Cortex of kidney (tissue), 1 donor: ENCODE measurements at places on chromosomes 2 and 18.

DNA sequence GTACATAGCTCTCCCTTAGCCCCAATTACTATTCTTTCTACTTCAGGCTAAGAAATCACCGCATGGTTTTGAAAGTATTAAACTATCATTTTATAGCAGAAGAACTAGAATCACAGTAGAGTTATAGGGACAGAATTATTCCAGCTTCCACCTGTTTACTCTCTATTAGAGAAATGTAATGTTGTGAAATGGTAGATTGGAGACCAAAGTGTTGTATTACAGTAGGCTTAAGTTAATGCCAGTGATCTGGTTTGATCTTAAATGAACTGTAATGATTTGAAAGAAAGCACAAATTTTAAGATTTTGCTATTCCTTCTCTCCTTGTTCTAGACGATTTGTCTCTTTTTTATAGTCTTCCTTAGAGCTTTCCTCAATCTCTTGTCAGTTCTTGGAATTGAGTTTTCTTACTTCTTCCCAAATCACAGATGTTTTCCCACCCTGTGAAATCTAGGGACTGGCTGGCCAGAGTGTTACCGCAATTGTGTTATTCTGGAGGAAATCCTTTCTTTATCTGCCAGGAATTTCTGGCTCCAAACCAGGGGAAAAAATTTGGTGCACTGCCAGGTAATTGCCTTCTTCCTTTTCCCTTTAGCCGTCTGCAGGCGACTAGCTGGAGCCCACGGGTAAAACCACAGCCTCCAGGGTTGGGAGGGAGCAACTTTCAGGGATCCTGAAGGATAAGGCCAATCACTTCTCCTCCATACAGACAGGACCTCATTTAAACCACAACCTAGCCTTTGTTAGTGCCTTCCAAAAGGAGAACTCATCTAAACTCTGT, 51.7 kb downstream of the NOP58 start:
- no peak for DNase-seq

GRCh38 chr2:181526014-181526413, 68.8 kb downstream of the ITGA4 start:
- no peak for DNase-seq

GRCh38 chr2:2931318-2932075, 446.1 kb downstream of the EIPR1 start:
- no peak for DNase-seq

- DNase-seq = no peak
These were observed 1.7 kb downstream of the D2HGDH start for GRCh38 chr2:241736111-241736510.

DNA sequence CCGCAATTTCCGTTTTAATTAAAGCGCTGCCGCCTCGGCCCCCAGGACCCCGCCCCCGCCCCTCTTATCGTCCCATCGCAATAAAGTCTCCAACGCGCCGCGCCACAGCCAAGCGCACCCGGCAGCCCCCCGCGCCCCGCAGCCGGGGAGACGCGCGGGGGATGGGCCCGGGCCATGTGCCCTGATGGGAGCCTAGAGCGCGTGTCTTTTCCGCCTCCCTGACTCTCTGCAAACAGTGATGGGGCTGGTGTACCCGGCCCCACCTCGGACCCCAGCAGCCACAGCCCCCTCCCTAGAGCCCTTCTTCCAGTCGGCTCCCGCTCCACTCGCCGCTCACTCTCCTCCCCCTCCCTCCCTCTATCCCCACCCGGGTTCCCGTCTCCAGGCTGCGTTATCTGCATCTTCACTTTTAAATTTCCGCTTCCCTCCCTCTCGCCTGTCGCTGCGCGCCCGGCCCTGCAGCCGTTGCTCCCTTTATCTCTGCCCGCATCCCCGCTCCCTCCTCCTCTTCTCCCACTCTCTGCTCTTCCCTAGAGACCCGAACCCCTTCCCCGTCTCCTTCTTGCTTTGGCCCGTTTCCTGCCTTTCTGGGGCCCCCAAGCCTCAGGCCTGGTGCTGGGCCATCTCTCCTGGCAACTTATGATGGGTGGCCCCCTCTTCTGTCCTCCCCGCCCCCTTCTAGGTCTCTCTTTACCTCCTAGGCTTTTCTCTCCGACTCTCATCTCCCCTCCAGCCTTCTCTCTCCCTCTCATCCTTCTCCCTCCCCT, 524 bp upstream of the FEV start:
- no peak for DNase-seq

GRCh38 chr18:43620936-43621335, 343.6 kb upstream of the SYT4 start:
- DNase-seq = no peak

DNA sequence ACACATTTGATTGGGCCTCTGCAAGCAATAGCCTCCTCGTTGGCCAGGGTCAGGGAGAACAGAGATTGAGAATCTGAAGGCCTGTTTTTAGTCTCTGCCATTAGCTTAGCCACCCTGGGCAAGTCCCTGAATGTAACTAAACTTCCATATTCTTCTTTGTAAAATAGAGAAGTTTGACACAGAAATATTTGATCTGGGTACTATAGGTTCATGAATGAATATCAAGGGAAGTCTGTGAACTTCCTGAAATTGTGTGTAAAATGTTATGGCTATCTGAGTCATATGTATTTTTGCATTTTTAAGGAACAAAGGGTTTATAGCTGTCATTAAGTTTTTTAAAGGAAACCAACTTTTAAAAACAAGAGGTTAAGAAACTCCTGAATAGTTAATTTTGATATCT, 23.2 kb downstream of the RND3 start:
- DNase-seq = no peak

DNA sequence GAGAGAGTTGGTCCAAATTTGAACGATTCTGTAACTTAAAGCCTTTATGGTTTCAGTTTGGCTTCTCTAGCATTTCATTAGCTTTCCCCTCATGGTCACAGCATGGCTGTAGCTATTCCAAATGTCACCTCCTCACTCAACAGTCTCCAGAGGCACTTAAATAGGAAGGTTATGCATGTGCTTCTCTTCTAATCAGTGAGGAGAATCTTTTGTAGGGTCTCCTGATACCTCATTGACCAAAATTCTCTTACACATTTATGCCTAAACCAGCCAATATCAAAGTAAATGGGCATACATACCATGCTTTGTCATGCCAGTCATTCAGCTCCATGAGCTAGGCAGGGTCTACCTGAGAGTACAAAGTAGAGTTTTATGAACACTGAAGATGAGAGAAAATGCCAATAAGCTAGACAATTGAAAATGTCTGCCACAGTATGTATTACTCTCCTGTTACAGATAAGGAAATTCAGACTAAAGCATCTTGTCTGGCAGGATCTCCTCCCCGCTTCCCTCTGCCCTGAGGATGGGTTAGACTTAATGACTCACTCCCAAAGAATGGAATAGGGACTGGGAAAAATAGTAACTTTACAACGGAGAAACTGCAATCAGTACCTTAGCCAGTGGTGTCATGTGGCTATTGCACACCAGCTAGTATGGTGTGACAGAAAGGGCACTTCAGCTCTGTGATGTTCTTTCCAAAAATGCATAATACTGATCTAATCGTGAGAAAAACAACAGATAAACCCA, 15.4 kb downstream of the DSG2 start:
- DNase-seq = no peak

GRCh38 chr2:172093416-172094293, 8.3 kb downstream of the DLX1 start:
- no peak for DNase-seq

DNA sequence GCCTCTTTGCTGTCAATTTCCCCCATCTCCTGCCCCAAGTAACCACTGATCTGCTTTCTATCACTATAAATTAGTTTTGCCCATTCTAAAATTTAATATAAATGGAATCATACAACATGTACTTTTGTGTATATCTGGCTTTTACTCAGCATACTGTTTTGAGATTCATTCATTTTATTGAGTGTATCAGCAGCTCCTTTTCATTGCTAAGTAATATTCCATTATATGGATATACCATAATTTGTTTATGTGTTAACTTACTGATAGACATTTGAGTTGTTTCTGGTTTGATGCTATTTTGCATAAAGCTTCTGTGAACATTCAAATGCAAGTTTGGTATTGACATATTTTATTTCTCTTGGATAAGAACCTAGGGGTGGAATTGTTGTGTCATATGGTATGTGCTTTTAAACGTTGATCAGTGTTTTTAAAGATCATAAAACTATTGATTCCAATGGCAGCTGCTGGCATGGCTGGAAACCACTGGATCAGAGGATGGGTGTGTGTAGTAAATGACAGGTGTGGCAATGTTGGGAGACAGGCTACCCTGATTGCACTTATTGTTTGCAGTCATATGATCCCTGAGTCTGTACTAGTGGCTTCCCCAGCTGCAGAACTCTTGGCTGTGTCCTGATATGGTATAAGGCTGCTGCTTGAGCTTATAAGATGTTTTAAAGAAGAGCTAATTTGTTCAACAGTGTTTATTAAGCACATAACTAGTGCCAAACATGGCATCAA, 75.3 kb downstream of the CYP1B1 start:
- no peak for DNase-seq

- no peak for DNase-seq
These were observed 1.3 kb downstream of the LRRTM4 start for GRCh38 chr2:77520641-77521547.

- DNase-seq = no peak
These were observed 21.6 kb downstream of the AQP12A start for GRCh38 chr2:240713071-240713927.

- DNase-seq = no peak
These were observed 161.2 kb upstream of the XIRP2 start for GRCh38 chr2:166727095-166727494.

- DNase-seq = no peak
These were observed 49.4 kb downstream of the IMPA2 start for GRCh38 chr18:12030670-12031069.

DNA sequence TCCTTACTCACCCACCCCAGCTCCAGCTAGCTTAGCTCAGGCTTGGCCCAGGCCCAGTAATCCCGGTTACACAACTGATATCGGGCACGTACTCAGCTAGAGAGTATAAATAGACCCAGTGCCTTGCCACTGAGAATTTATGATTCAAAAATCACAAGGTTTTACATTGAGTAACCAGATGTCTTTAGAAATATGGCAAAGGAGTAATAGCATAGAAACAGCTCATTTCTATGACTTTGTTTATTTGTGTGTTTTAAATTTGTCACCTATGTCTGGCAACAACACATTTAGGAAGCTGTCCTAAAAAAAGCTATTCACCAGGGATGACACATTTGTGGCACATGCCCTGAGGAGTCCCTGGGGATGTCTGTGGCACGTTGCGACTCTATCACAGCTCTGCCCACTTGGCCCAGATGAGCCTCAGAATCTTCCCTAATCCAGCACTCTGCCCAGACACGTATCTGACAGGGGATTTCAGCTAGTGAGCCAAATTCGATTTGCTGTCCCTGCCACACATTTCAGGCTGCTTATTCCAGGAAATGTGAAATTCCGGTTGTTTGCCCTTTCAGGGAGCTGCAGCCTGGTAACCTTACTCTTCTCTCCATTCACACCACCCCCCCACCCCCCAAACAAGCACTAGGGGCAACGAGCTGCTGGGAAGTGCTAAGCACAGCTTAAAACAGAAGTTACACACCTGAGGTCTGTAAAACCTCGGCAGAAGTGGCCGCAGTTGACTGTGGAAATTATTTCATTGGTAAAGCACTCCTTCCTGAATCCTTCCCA, 85.4 kb upstream of the ZCCHC2 start:
- DNase-seq = no peak

DNA sequence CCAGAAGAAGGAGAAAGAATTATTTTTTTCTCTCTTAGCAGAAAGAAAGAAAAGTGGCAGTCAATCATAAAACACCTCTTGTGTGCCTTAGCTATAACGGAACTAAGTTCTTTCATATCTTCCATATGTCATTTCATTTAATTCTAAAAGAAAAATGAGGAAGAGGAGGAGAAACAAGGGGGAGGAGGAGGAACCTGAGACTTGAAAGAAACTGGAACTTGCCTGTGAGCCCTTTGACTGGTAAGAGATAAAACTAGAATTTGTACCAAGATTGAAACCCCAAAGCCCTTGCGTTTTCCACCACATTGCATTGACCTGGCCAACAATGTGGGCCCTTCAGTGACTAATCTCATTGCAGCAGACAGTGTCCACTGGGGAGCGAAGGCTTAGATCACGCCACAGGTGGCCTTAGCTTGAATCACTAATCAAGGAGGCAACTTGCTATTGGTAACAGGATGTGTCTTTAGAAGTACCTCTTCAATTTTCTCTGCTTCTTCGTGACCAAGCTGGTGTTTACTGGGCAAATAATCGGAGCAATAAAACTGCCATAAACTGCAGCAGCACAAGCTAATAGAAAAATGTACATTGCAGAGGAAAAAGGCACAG, 307.9 kb downstream of the CLIP4 start:
- no peak for DNase-seq

DNA sequence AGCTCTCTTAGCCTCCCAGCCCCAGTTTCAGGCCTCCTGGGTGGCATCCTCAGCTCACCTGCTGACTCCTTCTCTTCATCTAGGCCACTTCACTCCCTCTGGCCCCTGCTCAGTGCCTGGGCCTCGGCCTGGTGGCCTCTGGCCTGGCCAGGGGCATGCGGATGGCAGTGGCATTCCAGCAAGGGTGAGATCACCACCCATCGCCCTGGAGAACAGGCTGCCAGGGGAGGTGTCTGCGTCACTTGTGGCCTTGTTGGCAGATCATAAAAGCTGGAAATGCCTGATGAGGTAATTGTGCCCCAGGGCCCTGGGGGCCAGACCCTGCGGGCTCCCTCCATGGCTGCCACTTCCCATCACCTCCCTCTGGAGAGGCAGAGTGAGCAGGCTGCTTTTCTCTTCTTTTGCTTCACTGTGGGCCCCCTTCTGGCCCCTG, 72.5 kb upstream of the SMAD2 start:
- no peak for DNase-seq
